ENCODE measurements at places on chromosomes 5 and 9.

DNA sequence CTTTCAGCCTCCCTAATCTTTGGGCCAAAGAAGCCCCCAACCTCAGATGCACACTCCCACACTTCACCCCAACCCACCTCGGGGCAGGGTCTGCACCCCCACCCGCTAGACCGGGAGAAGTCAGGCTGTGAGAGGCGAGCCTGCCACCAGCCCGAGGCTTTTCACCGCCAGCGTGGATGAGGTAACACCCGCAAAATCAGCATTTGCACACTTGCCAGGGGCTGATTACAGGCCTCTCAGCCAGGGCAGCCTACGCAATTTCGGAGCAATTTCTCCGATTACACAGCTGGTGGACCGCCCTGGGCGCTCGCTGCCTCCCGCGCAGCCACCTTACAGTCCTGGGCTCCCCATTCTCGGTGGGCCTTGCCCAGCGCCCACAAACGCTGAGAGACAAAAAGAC, 68.5 kb downstream of the FOXD1 start:
- no peak for DNase-seq

DNA sequence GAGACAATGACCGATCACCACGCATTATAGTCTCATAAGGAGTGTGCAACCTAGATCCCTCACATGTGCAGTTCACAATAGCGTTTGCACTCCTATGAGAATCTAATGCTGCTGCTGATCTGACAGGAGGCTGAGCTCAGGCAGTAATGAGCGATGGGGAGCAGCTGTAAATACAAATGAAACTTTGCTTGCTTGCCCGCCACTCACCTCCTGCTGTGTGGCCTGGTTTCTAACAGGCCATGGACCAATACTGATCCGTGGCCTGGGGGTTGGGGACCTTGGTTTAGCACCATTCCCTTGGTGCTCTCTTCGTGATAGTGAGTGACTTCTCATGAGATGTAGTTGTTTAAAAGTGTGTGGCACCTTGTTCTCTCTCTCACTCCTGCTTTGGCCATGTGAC, 50.2 kb downstream of the PRLR start:
- no peak for DNase-seq

DNA sequence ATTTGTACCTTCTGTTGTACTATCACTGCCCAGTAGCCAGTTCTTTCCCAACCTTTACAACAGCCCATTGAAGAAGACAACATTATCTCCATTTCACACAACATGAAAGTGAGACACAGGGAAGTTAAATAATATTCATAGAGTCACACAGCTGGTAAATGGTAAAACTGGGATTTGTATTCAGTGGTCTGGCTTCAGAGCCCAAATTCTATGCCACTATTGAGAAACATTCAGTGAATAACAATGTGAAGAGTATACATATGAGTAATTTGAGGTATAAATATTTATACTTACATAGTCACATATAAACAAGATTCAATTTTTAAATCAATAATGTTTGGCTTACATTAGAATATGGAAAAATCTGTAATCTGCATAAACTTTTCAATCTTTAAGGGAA, 13.8 kb downstream of the SMIM15 start:
- DNase-seq: no peak

DNA sequence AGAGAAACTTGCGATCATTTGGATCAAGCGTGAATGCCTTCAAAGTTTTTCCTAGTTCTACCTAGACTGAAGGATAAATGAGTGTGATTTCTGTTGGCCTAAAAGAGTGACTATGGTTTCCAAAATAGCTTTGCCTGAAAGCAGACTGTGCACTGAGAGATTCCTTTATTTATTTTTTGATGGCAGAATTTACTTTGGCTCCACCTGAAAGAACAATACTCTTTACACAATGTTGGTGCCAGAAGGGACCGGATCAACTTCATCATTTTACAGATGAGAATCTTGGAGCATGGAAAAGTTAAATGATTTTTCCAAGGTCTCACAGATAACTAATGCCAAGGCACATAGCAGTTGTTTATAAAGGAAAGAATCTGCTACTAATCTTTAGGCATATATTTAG, 199.6 kb downstream of the KCTD16 start:
- DNase-seq: no peak

- DNase-seq: no peak
Observed at GRCh38 chr5:145981589-145982571, 45.5 kb downstream of the SH3RF2 start.

GRCh38 chr9:123472862-123473614, 117.0 kb downstream of the CRB2 start:
- no peak for DNase-seq

GRCh38 chr5:138449501-138450239, 10.8 kb downstream of the REEP2 start:
- peak; percentile 73 for DNase-seq

Data from DND-41 (cell line).